Stimulated activated CD4-positive, alpha-beta T cell treated with anti-CD3 and anti-CD28 coated beads, Interleukin-12 subunit alpha, Interleukin-12 subunit beta, amount 100 ng/mL, for 4 hours (primary cell): ENCODE measurements at places on chromosomes 2 and 18.

GRCh38 chr18:78407466-78407844 is 572.2 kb upstream of the SALL3 start:
- DNase-seq, result no peak

- DNase-seq, result no peak
These were observed 88.9 kb upstream of the BCL2L11 start for GRCh38 chr2:111031546-111032478.

GRCh38 chr2:223884399-223884798 is 47.0 kb upstream of the AP1S3 start:
- DNase-seq, result no peak

GRCh38 chr2:58521803-58522554 is 280.9 kb upstream of the FANCL start:
- no peak for DNase-seq

DNA sequence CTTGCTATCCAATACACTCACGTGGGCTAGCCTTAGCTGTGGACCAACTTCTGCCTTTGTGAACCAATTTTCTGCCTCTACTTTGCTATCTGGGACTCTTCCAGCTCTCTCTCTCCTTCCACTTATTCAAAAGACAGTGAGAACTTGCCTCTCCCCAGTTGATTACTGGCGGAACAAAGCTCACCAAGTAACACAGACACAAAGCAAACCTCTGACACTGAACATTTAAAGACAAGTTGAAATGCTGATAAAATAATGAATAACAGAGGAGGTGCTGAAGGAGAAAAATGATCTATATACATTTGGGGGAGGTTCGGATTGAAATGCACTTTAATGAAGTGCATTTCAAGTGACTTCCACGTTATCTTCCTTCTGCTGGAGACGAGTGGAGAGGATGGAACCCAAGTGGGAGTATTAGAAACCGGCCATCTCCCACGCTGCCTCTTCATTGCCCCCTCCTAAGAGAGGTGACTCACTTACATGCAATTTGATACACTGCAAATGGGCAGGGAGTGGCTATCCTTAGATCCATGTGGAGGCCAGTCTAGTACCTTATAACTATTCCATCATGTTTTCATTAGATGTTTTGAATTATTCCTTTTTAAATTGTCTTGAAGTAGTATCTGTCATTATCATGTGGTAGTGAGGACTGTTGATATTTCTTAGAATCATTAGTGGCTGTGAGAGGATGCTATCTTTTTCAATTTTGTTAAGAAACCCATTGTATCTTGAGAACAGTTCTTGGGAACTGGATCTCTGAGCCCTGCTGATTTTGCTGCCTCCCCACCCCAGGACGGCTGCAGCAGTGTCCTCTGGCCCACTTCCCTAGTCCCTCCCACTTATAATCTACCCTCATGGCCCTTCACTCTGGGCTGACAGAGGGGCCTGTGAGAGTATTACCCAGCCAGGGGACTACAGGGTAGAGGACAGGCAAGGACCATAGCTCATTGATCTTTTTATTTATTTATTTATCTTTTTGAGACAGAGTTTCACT is 6.0 kb upstream of the GLI2 start:
- no peak for DNase-seq

DNA sequence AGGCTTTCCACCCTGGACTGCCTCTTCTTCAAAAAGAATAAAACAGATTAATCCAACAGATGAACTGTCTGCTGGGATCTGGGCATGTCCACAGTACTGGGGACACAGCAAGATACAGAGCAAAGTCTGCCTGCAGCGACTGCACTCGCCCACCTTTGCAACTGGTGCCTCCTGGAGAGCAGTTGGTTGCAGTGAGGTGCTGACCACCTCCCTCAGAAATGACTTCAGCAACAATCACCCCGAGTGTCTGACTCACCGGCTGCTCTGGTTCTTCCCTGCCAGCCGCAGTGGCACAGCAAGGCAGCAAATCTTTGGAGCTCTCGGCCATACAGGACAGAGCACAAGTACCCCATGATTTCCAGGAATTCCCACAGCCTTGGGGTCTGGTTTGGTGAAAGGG is 179.7 kb downstream of the ANAPC1 start:
- no peak for DNase-seq

- no peak for DNase-seq
These were observed 143.6 kb downstream of the VAPA start for GRCh38 chr18:10057401-10057893.

DNA sequence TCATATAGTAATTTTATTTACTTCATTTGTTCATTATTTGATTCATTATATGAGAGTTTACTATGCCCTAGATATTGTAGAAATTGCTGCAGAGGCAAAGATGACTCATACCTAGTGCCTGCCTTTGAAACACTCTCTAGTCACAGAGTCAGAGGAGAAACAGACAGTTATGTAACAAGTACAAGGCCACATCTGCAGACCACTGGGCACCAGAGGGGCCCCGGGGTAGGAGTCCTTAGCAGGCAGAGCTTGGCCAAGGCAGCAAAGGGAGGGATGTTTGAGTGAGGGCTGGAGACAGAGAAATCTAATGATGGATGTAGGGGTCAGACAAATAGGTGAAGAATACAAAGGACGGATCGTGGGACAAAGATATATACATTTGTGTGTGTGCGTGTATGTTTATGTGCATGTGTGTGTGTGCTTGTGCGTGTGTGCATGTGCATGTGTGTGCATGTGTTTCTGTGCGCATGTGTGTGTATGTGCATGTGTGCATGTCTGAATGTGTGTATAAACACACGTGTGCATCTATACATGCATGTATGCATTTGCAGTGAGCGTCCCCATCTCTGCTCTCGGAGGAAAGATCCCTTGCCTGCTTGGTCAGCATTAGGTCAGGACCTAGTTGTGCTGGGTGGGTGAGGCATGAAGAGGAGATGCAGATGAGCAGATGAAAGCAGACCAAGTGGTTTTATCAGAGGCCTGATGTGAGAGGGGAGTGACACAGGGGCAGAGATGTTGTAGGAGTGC is 170.6 kb upstream of the MYT1L start:
- DNase-seq, result no peak

- no peak for DNase-seq
These were observed 114.6 kb upstream of the CD302 start for GRCh38 chr2:159912580-159912979.

DNA sequence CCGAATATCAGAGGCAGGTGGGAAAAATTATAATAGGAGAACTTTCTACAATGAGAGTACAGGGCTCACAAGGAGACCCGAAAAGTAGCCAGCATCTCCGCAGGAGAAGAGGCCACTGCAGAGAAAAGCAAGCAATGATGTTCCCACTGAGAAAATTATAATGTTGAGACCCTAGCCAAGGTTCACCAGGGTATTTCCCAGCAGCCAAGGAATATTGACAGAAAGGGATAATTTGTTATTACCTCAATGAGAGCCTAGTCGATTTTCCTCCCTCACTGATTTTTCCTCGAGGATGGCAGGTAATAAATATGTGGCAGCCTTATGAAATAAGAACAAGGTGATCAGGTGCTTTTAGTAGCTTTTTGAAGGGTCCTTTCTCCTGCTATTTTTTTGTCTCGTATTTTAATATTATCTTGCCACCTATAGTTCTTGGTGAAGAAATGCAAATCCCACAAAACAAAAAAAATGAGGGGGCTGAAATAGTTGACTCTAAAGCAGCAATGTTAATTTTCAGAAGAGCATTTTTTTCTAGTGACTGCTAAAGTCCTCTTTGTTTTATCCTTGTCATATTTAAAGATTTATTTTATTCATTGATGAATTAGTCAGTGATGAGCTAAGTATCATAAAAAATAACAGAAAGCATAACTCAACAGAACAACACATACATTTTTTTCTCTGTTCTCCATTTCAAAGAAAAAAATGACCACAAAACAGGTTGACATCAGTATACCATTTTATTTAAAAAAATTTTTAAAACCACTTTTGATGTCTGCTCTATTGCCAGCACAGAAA is 215.4 kb downstream of the KCNE4 start:
- no peak for DNase-seq

GRCh38 chr2:45845566-45845965 is 194.1 kb downstream of the PRKCE start:
- no peak for DNase-seq

DNA sequence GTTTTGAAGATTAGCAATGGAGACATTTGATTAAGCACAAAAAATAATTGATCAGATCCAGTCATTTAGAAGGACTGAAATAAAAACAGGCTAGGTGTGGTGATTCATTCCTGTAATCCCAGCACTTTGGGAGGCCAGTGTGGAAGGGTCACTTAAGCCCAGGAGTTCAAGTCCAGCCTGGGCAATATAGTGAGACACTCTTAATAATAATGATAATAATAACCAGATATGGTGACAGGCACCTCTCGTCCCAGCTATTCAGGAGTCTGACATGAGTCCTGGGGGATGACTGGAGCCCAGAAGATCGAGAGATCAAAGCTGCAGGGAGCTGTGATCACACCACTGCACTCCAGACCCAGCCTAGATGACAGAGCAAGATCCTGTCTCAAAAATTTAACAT is 3.5 kb upstream of the FN1 start:
- DNase-seq, result no peak

- no peak for DNase-seq
These were observed 69.2 kb downstream of the DLGAP1 start for GRCh38 chr18:4385876-4386275.

- DNase-seq, result no peak
These were observed 161.1 kb upstream of the SALL3 start for GRCh38 chr18:78818495-78818894.

DNA sequence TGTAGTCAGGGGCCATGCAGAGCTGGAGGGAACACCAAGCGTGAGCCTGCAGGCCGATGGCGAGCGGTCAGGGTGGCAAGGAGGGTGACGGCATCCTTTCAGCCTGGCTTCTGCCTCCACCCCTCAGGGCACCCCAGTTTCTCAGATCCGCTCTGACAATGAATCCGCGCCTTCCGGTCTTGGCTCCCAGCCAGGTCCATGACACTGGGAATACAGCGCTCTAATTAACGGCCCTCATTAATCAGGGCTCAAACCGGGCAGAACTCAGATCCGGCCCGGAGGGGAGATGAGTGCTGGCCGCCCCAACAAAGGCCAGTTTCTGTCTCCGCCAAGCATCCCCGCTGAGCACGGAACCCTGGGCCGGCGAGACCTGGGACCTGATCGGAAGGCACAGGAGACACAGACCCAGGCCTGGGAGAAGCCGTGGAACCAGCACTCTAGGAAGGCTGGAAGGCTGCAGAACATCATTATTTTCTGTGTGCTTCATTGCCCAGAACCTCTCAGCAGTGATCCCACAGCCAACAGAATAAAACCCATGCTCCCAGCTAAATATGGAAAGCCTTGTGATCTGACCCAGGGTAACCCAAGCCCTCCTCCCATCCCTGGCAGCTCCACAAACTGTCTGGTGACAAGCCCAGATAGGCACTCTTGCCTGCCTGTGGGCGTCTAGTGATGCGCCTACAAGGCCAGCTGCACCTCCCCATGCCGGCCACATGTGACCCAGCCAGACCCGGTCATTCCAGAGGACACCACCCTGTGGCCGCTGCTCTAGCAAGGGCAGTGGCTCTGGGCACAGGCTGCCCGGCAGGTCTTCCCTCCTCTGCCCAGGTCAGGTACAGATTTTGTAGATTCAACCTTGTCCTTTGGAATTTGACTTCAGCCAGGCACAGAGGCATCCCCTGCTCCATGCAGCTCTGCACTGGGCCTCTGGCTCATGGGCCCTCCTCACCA is 438.7 kb upstream of the MYT1L start:
- no peak for DNase-seq

- DNase-seq, result no peak
These were observed 69.4 kb upstream of the SMAD2 start for GRCh38 chr18:47999801-48000248.

- DNase-seq, result no peak
These were observed 60.0 kb downstream of the IL1R2 start for GRCh38 chr2:102051692-102052277.

DNA sequence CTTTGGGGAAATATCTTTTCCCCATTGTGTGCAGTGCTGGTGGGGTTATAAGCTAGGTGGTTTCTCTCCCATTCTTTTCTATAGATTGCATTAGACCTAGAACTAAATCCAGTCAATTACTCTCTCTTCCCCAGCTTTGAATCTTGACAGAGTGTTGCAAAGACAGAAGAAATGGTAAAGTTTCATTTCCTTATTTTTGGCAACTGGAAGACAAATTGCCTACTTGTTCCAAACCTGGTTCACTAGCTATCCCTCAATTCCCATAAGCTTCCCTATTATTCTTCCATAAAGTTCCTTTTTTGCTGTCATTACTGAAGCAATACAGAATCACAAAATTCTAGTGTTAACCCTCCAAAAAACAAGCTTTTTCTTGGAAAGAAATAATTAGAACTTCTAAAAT is 94.0 kb upstream of the ITGA4 start:
- no peak for DNase-seq

DNA sequence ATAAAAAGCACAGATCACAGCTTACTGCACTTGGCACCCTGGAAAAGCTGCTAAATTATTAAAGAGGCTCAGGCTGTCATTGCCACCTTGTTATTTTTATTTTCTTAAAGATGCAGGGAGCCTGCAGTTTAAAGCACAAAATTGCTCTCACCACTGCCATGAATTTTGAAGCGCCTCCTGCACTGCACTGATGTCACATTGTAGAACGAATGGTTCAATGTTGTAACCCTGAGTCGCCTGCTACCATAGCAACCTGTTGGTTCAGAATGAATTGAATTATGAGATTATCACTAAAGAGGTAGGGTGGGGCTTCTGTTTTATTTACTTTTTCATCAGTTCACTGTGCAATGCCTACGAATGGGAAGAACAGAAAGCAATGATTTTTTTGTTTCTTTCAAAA is 16.5 kb downstream of the SCG2 start:
- no peak for DNase-seq

- no peak for DNase-seq
These were observed 36.7 kb downstream of the HDAC4 start for GRCh38 chr2:239363946-239364637.

- no peak for DNase-seq
These were observed 1.6 kb upstream of the CSRNP3 start for GRCh38 chr2:165467921-165468320.

DNA sequence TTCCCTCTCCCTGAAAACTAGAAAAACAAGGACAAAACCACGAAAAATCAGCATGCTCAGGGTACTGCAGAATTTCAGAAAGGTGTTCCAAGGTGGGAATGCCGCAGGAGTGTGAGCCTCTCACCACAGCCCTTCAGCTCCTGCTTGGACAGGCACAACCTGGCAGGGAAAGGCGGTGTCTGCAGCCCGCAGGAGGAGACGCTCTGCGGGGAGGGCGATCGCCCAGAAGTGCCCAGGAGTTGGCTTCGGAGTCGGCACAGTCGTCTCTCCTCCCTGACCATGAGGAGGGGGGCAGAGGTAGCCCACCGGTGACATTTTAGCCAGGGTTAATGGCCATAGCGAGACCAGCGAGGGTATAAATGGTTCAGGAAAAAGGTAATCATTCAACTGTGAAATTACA is 57.2 kb downstream of the TMEM18 start:
- DNase-seq, result no peak
